ENCODE measurements at places on chromosomes 4 and X.
A peak's percentile ranks its signal among the peaks of the same experiment; 100 is the strongest.

DNA sequence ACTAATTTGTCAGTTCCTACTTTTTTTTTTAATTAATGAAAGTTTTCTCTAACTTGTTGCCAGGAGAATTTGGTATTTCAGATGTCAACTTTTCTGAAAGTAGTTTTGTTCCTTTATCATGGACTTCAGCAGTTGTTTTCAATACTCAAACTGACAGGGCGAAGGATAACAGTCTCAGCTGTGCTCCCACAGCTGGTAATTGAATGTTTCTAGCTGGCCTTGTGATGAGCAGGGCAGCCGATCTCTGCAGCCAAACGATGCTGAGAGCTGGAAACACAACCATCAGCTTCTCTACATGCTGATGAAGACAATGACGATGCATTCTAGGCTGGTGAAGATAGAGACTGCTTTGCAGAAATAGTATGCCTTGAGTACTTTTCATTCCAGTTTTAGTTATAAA, 130.0 kb upstream of the MAP9 start:
- no peak for DNase-seq

- DNase-seq: no peak
Observed at GRCh38 chr4:109658871-109659410, 44.3 kb downstream of the CASP6 start.

- no peak for DNase-seq
Observed at GRCh38 chr4:86497131-86497530, 97.0 kb upstream of the PTPN13 start.

DNA sequence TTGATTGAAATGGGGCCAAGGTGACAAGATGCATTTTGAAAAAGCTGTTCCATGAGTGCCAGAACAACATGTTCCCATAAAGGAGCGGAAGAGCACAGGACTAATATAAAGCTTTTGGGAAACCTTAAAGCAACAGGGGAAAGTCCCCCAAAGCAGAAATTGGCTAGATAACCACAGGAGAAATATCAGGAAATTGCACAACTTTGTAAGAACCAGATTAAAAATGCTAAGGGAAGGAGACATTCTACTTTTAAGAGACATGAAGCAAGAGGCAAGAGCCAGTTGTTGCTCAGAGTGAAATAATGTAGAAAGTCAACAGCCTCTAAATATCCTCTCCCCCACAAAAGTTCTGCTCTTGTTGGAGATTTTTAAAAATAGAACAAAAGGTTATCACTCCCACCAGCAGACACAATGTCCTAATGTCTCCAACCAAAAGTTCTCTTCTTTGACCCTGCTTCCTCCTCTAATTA, 85.2 kb upstream of the LNX1 start:
- DNase-seq: no peak

DNA sequence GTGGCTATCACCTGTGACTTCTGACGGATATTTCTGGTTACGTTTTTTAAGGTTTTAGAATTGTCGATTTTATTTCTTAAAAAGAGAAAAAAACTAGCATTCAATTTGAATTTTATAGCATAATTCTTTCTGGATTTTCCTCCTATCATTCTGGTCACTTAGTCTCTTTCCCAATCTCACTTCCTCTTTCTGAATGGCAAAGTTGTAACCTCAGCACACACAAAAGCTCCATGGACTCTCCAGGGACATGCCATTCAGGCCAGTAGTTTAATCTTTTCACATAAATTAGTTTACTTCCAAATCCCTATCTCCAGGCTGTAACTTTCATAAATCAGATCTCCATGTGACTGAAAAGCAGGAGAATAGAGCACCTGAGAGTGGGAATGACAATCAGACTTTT, 110.7 kb downstream of the ARAP2 start:
- no peak for DNase-seq

GRCh38 chr4:97432551-97432950, 710.7 kb downstream of the STPG2 start:
- DNase-seq: no peak

DNA sequence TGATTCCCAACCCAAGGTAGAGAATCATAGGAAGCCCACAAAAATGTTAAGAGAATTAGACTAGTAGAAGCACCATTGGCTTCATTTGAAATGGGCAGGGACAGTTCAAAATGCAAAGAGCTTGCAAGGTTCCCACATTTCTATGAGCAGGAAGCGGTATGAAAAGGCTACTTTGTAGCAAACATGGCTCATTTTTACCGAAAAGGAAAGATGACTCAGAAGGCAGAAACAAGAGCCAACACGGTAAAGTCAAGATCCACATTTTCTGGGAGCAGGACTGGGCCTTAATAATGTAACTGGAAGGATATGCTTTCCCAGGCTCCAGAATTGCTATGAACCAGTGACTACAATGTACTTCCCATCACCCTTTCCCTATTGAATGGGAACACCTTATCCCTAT, 89.5 kb downstream of the GLRA3 start:
- no peak for DNase-seq

- DNase-seq: peak; percentile 67
Observed at GRCh38 chr4:189202182-189202868, 738.3 kb upstream of the FRG1 start.

DNA sequence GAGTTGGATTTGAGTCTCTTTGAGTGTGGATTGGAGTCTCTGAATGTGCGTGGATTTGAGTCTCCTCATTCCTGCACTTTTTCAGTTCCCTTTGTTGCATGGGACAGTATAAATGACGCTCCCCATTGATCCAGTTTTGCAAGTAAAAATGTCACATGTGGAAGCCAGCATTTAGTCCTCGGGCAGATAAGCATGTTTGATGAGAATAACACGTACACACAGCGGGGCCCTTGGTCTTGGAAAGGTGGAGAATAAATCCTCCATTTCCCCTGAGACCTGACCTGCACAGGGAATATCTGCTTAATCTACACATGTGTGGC, 8.1 kb downstream of the P2RY8 start:
- no peak for DNase-seq

GRCh38 chr4:109754093-109754857, 24.4 kb upstream of the PLA2G12A start:
- DNase-seq: no peak

GRCh38 chrX:136064661-136065043, 79.4 kb downstream of the SLC9A6 start:
- DNase-seq: no peak

DNA sequence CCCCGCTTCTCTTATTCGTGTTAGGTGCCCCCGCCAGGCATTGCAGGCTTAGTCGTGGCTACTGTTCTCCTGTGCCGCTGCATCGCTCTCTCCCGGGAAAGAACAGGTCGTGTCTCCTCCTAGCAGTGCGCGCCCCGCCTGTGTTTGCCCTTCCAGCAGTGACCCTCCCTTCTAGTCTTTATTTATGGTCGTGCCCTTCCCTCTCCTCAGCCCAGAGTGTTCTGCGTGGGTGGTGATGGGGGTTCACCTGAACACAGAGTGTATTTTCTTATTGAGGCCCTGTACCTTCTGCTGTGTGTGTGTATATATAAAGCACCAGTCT, 15.2 kb downstream of the USP11 start:
- no peak for DNase-seq

- no peak for DNase-seq
Observed at GRCh38 chrX:129939986-129940385, 34.0 kb downstream of the UTP14A start.

DNA sequence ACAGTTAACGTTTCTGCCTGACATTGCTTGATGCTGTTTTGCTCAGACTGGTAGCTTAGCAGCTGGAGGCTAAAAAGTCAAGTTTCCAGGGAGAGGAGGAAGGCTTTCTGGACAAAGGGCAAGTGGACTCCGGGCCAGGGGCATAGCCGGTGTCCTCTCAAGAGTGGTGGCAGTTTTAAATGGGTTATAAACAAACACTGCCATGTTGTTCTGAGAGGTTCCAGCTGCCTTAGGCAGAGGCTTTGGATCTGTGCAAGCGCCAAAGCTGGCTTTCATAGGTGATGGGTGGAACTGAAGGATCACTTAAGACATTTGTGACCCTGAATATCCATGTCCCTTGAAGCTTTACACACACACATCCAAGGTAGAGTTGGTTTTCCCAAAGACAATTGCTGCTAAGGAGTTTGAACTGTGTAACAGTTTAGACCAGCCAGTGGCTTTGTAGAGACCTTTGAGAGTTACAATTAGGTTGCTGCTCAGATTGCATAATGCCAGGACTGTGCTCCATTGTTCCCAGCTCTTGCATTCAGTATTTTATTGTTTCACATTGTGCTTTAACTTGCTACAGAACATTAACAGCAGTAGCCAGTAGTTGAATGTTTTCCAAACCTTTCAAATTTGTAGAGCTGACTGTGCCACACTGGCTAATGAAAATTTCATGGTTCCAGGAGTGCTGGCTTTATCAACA, 54.1 kb upstream of the AP1S2 start:
- DNase-seq: no peak

- no peak for DNase-seq
Observed at GRCh38 chr4:81688085-81688484, 216.4 kb upstream of the RASGEF1B start.

- no peak for DNase-seq
Observed at GRCh38 chr4:172173206-172173605, 360.0 kb downstream of the GALNTL6 start.

GRCh38 chr4:119730671-119730950, 102.0 kb upstream of the PDE5A start:
- no peak for DNase-seq

DNA sequence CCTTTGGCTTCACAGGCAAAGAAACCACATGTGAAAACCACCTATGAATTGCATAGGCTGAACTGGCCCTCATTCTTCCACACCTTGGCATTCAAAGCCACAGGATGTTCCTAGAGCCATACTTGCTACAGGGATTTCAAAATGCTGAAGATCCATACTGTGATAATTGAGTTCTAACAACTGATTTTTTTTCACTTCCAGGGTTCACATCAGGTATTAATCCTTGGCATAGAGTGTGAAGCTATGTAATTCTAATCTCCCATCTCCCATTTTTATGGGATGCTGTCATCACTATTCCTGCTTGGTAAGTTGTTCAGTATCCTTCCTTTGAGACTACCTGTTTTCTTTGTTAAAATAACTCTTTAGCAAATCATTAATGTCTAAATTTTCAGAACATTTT, 1569.2 kb upstream of the ADGRL3 start:
- no peak for DNase-seq

- DNase-seq: no peak
Observed at GRCh38 chrX:150643271-150643670, 49.9 kb upstream of the MTMR1 start.

DNA sequence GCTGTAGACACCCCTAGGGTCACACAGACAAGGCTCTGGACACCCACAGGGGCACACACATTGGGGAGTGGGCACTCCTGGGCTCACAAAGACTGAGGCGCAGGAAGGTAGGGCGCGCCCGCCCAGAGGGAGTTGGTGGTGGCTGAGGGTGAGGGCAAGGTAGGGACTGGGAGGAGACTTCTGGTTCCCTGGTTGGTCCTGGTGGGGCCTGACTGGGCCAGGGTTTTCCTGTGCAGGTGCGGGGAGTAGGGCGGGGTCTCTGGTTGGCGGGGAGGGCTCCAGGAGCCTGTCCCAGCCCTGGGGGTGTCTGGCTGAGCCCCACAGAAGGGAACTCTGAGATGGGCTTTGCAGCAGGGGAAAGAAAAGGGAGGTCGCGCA, 6.7 kb upstream of the WAS start:
- DNase-seq: no peak

DNA sequence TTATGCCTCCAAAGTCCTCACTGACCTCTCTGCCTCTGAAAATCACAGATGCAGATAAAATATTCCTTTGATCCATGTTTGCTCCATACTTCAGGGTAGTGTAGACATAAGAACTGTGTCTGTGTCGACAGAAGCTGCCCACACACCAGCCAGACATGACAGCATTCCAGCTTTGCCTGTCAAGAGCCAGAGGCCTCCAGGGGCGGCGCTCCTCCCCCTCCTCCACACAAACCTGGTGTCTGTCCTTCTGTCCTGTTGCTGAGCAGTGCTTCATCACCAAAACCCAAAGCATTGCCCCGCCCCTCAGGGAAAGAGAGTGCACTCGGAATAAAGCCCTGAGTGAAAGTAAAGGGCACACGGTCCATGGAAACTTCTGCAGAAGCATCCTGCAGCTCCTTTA, 379.4 kb downstream of the FBXW7 start:
- DNase-seq: no peak
